ENCODE measurements at places on chromosomes 2 and 18.

- no peak for DNase-seq
Observed at GRCh38 chr2:3610881-3611505, 16.1 kb downstream of the COLEC11 start.

DNA sequence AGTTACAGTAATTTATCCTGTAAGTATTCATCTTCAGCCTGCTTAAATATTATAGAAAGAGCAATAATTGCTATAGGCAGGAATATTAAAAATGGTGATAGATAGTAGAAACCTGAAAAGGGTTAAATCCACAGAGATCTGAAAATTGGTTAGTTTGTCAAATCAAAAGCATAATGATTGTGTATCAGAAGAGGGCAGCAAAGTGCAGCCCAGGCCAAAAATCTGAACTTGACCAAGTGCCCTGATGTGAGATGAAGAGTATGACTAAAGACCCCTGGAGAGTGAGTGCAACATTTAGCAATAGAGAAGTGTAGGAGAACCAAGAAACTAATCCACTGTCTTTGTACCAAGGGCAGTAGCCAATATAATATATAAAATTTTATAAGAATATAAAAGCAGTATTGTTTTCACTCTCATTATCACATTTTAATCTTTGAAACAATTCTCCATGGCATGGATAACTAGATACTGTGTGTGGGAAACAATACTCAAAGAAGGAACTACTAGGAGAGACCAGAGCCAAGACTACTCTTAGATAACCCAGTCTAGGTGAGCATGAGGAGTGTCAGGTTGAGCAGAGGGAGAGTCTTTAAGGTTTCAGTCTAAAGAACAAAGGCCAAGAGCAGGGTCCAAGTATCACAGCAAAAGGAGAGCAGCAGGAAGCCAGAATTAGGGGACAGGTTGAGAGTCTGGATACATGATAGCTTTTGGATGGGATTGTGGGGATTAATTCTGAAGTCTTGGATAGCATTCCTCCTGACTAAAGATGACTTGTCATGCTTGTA lies 148.7 kb downstream of the CALCRL start:
- DNase-seq = no peak

DNA sequence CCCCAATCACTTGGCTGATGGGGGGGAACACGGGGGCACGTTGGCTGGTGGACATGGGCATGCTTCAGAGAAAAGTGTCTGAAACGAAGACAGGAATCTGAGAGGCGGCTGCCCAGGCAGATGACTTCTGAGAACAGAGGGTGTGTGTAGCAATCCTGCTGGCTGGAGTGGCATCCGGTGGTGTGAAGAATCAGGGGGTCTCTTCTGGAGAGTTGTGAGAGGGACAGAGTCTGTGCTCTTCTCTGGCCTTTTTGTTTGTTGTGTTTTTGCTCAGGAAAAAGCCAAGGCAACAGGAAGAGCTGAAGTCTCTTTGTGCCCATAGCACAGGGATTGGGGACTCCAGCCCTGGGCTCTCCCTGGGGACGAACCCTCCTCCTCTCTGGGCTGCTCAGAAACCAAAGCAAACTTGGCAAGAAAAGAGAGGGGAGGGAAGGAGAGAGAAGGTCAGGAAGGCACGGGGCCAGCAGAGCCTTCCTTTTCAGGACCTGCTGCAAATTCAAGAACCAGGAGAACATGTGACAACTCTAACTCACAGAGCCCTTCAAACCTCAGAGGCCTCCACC lies 97.0 kb upstream of the SMAD2 start:
- DNase-seq = no peak

GRCh38 chr2:108858894-108859293 lies 72.3 kb downstream of the CCDC138 start:
- DNase-seq = no peak

GRCh38 chr2:160735696-160736095 lies 242.1 kb upstream of the RBMS1 start:
- DNase-seq = no peak

DNA sequence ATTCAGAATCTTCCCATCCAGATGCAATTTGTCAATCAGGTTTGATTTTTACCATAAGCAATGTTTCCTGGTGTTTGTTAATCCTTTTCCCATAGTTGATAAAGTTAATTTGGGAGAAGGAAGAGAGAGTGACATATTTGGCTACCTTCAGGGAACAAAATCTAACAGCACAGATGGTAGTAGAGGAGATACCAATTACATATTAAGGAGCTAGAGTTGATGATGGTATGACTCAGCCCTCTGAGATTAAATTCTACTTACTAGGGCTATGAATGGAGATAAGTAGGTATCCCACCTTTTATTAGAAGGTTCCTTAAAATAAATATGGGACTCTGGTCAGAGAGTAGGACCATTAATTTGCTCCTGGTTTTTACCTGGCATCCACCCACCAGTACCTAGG lies 139.7 kb downstream of the EHBP1 start:
- DNase-seq = no peak

- no peak for DNase-seq
Observed at GRCh38 chr2:233917116-233917515, at the start of gene TRPM8. TRPM8 (plus strand) TSS chr2:233917373; CDS start chr2:233926538, 9,165 bp downstream.

DNA sequence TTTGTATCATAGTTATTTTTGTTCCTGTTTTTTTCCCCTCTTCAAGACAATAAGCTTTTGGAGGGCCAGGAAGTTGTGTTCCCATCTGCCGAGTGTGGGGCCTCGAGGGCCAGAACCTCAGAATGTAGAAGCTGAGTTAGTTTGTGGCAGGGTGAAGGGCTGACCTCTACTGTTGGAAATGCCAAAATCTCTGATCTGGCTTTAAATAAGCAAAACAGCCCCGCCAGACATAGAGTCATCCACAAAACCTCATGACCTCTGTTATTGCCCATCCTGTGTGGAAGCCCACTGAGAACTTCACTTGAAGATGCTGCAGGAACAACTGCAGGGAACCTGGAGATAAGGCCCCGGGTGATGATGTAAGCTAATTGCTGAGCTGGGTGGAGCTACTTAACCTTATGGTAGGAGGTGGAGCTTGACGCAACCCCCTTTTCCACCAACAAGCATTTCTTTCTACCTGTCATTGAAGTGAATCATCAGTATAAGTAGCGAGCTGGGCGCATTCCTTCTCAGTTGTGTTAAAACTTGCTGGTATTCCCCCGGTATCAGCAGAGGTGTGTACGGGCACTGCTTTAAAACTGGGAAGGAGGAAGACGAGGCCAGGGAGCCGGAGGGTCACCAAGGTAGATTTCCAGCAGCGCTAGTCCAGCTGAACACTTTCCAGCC lies 177.2 kb downstream of the NEDD4L start:
- DNase-seq = no peak

- DNase-seq = no peak
Observed at GRCh38 chr2:72103161-72103560, 44.5 kb downstream of the CYP26B1 start.

DNA sequence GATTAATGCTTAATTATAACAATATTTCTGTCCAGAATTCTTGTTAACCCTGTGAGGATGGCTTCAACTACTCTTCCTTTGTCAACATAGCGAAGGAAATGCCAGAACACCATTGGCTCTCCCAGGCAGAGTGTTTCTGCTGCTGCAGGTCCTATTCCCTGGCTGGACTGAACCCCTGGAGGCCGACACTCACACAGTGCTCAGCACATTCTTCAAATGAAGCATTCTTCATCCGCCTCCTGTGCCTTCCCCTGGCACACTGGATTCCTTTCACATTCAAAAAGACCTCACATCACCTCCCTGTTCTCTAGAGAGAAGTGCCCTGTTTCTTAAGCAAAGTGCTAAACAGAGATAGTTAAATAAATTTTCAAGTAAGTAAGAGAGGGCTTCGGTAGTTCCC lies 187.3 kb upstream of the MSH6 start:
- no peak for DNase-seq

DNA sequence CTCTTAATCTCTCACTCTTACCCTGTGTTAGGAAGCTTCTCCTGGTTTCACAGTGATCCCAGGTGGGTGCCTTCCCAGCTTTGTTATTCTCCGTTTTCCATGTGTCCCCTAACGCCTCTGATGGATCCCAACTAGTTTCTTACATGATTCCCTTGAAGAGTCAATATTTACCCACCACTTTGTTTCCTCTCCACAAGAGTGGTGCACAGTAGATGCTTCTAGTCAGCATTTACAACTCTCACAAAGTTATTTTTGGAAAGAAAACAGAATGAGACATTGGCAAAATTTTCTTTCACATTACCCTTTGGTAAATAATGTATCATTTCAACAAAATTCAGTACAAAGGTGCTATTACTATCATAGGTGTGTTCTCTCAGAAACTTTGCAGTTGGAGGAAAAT lies 1611.1 kb upstream of the ZEB2 start:
- DNase-seq = no peak

GRCh38 chr2:38375696-38376345 lies 1.3 kb downstream of the ATL2 start:
- no peak for DNase-seq

- no peak for DNase-seq
Observed at GRCh38 chr2:45288532-45289417, 279.5 kb upstream of the SIX2 start.

- no peak for DNase-seq
Observed at GRCh38 chr18:71998547-71999097, 545.5 kb downstream of the CBLN2 start.

DNA sequence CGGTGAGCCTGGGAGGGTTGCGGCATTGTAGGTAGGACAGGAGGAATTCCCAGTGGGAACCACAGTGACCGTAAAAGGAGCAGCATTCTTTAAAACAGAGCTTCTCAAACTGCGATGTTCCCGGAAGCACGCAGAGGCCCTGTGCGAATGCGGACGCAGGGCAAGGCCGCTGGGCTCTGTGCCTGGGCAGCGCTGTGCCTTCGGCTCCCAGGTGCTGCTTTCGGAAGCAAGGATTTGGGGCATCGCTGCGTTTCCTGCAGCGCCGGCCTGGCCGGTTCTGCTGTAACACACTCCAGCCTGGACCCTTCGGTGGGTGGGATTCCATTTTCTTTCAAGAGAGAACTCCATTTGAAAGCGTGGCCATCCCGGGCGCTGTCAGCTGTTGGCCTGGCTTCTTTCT lies 118.6 kb downstream of the PTGR3 start:
- DNase-seq = no peak

- no peak for DNase-seq
Observed at GRCh38 chr18:48129621-48130082, 199.2 kb upstream of the SMAD2 start.

GRCh38 chr18:49241852-49242251 lies 218.6 kb downstream of the DYM start:
- DNase-seq = no peak

DNA sequence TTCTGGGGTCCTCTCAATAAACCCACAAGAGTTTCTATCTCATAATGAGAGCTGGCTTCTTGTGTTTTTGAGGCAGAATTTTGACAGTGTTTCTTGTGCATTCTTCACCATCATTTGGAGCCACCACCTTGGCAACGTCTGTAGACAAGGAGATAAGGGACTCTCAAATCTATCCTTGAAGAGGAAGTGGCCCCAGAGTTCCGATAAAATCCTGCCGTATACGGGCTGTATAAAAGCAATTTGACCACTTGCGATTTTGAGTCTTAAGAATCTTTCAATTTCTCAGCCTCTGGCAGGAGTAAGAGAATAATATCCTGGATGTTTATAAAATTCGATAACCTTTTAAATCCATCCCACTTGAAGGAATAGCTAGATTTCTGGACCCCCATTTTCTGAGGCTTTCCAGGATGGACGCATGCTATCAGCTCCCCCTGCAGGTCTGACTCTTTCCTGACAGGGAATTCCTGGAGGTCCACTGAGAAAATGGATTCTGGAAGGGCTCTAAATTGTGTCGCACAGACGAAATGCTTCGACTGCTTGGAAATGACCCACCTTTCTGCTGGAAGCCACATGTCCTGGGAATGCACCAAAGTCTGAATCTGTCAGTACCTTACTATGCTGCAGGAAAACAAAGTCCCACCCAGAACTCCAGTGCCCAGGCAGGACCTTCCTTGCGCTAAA lies 54.1 kb downstream of the E2F6 start:
- no peak for DNase-seq

DNA sequence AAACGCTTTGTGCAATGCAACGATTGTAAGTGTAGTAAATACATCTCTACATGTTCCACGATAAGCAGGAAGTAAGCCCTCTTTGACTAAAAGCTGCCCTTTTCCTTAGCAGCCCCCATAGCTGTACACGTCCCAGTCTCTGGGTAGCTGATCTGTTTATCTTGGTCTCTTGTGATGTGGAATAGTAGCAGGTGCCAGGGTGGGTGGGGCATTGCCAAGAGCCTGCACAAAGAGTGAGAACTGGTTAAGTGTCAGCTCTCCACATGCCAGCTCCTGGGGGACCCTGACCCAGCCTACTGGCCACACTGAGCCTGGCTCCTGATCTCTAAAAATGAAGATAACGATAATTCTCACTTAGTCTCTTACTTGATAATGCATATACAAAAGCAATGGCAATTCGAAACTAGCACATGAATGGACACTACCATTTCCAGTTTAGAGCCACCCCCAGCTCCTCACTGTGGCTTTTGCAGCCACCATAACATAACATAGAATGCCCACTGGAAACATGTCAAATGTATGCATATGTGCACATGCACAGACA lies 92.3 kb downstream of the MYT1L start:
- DNase-seq = no peak

GRCh38 chr18:62759704-62760402 lies 44.5 kb downstream of the PHLPP1 start:
- DNase-seq = no peak

DNA sequence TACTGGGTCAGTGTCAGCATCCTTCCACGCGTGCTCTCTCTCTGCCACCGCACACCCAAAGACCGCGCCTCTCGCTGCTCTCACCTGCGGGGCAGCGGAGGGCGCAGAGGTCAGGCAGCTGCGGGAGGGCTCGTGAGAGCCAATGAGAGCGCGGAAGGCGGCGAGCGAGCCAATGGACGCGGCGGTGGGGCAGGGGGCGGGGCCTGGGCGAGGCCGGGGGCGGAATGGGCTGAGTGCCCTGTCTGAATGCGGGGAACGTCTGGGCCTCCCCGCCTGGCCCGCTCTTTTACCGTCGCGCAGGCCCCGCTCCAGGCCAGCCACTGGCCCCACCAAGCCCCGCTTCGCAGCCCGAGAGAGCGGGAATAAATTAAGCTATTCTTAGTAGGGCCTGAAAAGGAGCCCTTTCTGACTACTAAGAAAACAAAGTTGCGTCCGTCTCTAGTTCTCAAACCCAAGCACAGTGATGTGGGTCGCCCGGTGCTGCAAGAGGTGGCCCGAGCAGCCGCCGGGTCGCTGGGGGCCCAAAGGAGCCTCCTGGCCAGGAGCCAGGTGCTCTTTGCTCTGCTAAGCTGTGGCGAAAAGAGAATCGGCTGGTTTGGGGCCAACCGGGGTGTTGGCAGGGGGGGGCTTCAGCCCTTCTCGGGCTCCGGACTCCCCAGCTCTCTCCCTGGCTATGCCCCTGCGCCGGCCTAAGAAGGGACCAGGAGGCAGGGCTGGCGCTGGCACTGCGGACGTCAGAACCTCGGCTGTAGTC lies 81.1 kb upstream of the GLI2 start:
- DNase-seq = no peak

DNA sequence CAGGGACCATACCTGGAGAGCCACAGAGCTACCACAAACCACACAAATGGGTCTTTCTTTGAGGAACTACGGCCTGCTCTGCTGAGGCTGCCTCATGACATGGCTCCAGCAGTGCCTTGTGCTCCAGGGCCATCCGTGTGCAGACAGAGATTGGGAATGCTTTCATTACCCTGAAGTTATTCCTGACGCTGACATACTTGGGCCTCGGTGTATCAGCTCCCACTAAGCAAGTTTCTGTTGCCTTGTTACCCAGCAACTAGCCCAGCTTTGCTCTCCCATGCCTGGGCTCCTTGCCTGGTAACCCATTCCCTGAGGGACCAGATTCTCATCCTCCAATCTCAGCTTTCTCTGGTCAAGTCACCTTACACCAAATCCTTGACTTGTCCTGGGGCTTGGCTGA lies 80.3 kb upstream of the FZD7 start:
- no peak for DNase-seq

- DNase-seq = no peak
Observed at GRCh38 chr2:62175728-62176127, 20.2 kb upstream of the B3GNT2 start.

GRCh38 chr2:209610631-209611030 lies 161.0 kb upstream of the UNC80 start:
- DNase-seq = no peak
